ENCODE measurements at places on chromosomes 7 and 10.
A peak's percentile ranks its signal among the peaks of the same experiment; 100 is the strongest.

- DNase-seq = no peak
Measured at GRCh38 chr10:60050366-60050765, 144.0 kb upstream of the CCDC6 start.

DNA sequence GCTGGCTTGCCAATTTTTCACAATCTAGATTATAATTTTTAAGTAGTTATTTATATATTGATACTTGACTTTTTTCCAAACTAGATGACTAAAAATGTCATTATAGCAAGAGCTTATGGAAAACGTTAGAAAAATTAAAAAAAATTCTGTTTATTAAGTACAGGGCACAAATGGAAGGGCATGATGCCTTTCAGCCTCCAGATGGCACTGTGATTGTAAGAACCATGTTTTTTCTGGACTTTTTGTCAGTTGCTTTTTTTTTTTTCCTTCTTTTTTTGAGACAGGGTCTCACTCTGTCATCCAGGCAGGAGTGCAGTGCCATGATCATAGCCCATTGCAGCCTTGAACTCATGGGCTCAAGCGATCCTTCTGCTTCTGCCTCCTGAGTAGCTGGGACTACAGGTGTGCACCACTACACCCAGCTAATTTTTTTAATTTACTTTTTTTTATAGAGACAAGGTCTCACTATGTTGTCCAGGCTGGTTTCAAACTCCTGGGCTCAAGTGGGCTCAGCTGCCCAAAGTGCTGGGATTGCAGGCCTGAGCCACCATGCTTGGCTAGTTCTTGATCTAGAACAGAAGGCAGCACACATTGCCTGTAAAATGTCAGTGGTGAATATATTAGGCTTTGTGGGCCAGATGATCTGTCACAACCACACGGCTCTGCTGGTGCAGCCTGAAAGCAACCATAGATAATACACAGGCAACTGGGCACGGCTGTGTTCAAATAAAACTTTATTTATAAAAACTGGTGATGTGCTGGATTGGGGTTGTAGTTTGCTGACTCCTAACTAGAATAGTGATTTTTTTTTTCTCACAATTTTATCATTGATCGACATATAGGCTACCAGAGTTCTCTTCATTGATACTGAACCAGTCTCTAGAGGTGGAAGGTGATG, 27.4 kb downstream of the UCMA start:
- no peak for DNase-seq

- DNase-seq = no peak
Measured at GRCh38 chr10:23786594-23786993, 347.7 kb downstream of the OTUD1 start.

DNA sequence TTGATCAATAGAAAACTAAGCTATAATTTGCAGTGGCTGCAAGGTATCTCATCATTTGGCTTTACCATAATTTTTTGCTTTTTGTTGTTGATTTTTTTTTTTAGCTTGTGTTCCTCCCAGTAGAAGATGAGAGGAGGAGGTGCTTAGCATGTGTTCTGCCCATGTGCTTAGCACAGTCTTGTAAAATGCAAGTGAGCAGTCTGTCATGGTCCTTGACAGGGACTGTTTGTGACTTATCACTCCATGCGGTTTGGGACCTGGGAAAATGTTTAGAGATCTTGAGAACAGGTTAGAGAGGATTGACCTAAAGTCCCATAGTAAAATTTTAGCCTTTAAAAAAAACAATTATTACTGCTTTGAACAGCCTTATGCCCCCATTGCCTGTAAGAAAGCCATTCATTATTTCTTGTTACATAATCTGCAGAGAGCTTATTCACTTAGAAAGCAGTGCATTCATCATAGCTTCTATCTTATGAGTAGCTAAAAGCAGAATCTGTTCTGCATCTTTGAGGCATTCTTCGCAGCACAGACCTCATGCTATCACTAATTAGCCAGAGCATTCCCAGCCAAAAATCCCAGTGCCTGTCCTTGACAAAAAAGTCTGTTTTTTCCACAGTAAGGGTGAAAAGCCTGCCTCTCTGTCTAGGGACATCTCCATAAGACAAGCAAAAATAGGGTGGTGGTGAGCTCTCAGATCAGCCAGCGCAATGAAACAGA, 748.7 kb upstream of the GALNT17 start:
- DNase-seq = no peak

- DNase-seq = no peak
Measured at GRCh38 chr7:155585951-155586350, 39.6 kb upstream of the CNPY1 start.

- DNase-seq = no peak
Measured at GRCh38 chr10:48799341-48800006, 114.8 kb downstream of the WDFY4 start.

DNA sequence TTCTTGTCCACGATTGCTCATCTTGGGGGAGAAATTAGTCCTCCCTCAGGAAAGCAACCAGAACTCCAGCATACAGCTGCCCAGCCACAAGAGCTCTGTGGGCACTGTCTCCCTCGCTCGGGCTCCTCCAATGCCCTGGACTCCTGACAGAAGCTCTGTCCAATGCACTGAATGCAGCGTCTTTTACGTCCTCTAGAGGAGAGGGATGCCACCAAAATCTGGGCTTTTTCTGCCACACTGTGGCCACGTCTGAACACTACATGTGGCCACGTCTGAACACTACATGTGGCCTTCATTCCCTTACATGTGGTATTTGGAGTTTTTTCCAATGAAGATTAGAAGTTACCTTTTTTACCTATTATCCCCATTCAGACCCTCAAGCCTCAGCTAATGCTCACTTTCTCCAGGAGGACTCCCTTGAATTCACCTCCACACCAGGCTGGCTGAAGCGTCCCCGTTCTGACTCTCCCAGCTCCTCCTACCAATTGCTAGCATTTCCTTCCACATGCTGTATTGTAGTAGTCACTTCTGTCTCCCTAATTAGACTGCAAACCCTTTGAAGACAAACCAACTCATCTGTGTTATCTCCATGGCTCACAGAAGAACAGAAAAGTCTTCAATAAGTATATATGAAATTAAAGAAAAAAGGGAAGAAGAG, 134.3 kb upstream of the PDE1C start:
- peak; percentile 76 for DNase-seq

GRCh38 chr10:546451-546850, 143.0 kb downstream of the DIP2C start:
- no peak for DNase-seq

DNA sequence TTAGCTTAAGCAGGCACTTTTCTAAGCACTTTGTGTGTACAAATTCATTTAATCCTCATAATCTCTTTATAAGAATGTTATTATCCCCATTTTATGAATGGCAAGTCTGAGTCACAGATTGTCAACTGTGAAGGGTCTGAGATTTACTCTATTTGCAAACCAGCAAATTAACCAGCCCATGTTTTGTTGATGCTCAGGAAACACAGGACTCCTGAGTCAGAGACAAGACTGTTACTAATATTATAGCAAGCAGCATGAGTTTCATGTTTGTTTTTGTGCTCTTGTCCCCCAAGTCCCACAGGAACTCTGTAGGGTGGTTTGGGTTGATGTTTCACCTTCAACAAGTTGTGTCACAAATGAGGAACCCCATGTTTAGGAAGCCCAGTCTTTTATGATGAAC, 182.0 kb upstream of the PPP1R3A start:
- DNase-seq = no peak

DNA sequence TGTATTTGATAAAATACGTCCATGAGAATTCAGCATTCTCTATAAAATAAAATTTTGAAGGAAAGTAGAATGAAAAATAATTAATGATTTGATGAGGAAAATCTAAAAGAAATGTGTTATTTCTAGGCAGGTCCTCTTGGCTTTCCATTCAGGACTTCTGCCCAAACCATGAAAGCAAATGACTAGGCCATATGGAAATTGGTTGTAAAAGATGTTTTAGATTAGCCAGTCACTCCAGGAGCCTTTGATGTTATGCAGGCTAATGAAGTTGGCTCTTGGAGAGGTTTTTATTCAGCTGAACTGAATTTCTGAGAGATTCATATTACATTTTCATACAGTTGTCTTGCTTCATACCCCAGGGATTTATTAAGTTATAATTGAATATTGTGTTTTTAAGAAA, 452.8 kb downstream of the SDK1 start:
- DNase-seq = no peak

GRCh38 chr10:95291365-95292039, 699 bp upstream of the PDLIM1 start:
- no peak for DNase-seq

DNA sequence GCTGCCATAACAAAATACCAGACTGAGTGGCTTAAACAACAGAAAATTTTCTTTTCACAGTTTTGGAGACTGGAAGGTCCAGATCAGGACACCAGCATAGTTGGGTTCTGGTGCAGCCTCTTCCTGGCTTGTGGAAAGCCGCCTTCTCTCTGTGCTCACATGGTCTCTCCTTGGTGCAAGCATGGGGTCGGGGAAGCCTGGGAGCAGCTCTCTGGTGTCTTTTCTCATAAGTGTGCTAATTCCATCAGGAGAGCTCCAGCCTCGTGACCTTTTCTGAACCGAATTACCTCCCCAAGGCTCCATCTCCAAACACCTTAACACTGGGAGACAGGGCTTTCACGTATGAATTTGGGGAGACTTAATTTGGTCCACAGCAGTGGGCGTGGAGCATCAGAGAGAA, 4.8 kb upstream of the GTPBP4 start:
- DNase-seq = no peak

GRCh38 chr10:95569368-95569767, 8.2 kb upstream of the SORBS1 start:
- no peak for DNase-seq

DNA sequence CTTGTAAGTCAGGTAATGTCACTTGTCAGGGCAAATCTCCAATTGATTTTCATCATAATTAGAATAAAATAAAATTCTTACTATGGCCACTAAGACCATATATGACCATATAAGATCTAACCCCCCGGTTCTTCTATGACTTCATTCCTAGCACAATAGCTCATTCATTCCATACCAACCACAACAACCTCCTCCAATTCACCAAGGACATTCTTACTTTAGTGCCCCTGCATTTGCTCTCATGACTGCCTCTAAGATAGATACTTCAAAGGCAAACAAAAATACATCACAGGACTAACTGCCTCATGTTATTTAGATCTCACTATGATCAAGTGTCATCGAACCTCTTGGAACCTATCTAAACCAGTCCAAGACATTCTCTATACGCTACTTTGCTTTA, 90.8 kb downstream of the SNX13 start:
- no peak for DNase-seq

DNA sequence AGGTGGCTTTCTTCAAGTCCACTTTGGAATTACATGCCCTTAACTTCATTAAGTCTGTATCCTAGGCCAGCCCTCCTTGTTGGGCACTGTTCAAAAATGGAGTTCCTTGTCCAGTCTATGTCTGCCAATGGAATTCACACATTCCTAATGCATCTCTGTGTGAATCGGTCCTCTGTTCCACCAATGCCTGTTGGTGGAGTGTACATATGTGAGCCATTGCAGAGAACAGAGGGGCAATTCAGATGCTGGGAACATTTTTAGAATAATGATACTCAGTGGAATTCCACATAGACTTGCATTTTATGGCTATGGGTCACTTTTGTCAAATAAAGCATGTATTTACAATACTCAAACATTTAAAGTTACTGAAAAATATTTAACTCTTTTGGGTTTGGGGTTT, 108.3 kb downstream of the COL28A1 start:
- DNase-seq = no peak

- peak; percentile 80 for DNase-seq
Measured at GRCh38 chr10:14751921-14752320, 22.8 kb downstream of the FAM107B start.
